ELR (cell line): ENCODE measurements at places on chromosomes 5 and 9.
A peak's percentile ranks its signal among the peaks of the same experiment; 100 is the strongest.

- no peak for DNase-seq
Measured at GRCh38 chr9:89526667-89527066, 28.8 kb upstream of the SEMA4D start.

GRCh38 chr5:103793595-103794182, 231.1 kb upstream of the NUDT12 start:
- DNase-seq, result no peak

DNA sequence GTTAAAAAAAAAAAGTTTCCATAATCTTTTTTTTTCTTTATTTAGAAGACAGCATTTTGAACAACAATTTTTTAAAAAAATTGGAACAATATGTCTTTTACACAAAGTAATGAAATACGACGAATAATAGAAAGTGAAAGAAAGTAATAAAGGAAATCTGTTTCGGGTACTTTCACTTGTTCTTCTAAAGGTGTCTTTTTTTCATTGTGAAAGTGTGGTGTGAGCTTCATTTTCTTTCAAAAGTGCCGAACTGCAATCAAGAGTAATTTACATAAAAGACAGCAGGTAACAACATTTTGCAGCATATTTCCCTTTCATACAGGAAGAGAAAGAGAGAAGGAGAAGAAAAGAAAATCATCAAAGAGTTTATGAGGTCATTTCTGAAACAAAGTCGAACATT, 159.7 kb upstream of the CDH12 start:
- no peak for DNase-seq

DNA sequence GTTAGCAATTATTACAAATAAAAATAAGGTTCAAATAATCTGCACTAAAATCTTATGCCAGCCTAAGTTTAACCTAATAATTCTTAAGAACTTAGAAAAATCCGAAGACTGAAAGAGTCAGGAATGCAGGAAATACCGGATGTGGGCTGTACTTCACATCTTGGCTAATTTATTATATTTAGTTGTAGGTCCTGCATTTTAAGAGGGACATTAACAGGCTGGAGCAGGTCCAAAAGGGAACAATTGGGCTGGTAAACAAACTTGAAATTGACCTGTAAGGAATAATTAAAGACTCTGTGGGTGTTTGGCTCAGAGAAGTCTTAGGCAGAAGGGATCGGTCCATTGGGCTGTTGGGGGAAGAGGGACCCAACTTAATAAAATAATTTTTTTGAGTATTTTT, 18.4 kb downstream of the GLRA1 start:
- DNase-seq, result no peak

- no peak for DNase-seq
Measured at GRCh38 chr5:140041099-140041491, 2.0 kb downstream of the NRG2 start.

DNA sequence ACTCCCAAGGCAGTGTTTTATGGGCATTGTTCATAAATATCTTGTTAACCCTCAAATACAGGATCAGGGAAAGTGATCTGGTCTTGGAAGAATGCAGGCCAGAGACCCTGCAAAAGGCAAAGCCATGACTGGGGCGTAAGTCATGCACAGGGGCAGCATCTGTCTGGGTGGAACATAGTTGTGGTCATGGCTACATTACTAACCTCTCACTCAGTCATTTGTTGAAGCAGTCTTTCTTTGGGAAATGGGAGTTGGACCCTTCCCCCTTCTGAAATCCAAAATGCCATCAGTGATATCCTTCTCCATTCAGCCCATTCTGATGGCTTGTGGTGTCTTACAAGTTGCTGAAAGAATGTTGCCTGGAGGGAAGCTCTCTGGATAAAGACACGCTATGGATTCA, 68.1 kb downstream of the GDNF start:
- peak; percentile 99 for DNase-seq

- no peak for DNase-seq
Measured at GRCh38 chr5:125413496-125414274, 667.2 kb upstream of the ZNF608 start.

DNA sequence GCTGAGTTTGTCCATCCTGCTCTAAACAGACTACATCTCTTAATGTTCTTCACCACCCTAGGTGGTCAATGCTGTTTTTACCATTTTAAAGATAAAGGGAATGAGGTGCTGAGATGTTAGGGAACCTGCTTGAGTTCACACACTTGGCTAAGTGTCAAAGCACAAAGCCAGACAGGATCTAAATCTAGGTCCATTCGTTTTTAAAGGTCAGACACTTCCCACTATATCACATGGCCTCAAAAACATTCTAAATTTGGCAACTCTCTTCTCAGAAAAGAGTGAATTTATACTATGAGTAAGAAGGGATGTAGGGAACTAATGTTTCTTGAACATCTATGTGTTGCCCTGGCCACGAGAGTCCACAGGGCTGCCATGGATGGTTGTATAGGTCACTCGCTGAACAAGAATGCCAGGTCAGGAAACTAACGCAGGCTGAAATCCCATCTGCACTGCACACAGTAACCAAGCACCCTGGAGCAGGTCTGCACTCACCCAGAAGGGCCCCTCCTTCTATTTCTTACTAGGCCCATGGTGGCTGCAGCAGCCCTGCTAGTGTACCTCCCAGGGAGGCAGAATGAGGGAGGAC, 213.0 kb downstream of the SPOCK1 start:
- DNase-seq, result no peak

DNA sequence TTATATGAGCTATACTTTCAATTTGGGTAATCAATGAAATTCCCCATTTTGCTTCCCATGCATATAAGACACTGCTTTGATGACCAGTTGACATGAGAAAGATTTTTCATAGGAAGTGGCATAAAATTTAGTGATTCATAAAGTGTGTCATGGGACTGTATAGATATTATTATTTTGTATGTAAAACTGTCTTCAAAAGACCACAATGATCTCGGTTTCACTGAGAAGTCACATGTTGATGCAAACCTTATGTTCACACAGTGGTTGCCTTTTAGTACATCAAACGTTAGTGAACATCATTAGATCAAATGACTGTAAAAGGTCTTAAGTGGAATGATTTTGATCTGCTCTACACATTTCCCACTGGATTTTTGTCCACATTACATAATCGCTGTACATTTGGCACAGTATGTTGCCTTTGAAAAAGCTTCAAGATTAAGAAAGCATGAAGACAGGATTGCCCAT, 349.2 kb upstream of the MEF2C start:
- DNase-seq, result no peak

DNA sequence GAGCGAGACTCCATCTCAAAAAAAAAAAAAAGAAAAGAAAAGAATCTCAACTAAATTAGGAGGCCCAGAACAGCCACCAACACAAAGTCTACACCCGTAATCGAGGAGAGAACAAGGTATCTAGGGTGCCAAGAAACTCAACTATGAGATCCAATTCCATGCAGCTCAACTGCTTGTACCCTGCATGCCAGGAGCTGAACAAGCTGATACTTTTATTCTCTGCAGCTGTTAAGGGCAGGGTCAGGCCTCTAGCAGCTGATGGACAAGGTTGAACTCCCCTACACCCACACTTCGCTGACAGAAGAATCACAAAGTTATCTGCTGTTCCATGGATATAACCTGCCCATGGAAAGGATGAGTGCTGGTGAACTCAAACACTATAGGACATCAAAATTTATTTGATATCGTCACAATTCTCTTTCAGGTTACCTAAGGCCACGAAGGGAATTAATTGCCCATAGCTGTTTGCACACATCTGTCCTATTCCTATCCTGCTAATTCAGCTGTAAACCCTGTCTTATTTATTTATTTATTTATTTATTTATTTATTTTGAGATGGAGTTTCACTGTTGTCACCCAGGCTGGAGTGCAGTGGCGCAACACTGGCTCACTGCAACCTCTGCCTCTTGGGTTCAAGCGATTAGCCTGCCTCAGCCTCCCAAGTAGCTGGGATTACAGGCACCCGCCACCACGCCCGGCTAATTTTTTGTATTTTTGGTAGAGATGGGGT, 20.7 kb downstream of the UBAP2 start:
- DNase-seq, result no peak

DNA sequence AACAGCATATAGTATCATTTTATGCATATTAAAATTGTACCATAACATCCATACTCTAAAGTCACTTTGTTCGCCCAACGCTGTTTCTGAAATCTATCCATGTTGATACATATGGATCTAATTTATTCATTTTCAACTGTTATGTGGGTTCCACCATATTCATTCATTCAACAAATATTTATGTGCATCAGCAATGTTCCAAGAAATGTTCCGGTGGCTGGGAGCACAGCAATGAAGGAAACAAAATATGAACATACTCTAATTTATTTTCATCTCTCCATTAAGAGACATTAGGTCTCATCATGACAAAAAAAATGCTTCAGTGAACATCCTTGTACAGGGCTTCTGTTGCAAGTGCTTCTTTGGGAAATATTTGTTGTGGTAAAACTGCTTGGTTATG, 75.4 kb downstream of the MARCHF3 start:
- no peak for DNase-seq

GRCh38 chr5:67189079-67189354, 7.6 kb downstream of the CD180 start:
- no peak for DNase-seq

DNA sequence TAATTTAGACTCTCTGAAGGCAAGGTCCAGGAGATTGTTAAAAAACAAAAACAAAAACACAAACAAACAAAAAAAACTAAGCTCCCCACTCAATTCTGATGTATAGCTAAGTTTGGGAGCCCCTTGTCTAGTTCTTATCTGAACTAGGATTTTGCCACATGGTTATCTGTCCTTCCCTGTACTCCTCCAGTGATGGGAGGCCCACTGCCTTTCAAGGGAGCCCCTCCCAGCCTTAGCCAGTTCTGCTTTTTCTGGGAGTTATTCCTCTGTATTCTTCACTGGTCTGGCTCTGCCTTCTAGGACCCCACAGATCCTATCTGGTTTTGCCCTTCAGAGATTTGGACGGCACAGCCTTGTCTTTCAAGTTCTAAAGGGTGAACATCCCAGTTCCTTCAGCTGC, 2.1 kb upstream of the ALDH1B1 start:
- no peak for DNase-seq

GRCh38 chr5:139758510-139759075, 37.0 kb upstream of the PSD2 start:
- no peak for DNase-seq

DNA sequence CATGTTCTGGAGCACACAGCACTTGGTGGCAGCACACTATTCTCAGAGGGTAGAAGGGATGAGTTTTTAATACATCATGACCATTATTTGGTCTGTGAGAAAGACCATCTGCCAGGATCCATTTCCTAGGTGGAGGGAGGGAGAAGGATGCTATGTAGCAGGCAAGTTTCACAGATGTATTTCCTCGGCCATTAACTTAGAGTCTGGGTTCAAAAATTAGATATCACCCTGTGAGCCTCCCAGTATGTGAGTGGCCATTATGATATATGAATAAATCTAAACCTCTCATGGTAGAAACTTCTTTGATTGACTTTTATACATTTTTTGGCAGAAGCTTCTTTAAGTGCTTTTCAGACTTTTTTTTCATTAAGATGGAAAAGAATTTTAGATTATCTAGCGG, 133.9 kb downstream of the SREK1 start:
- no peak for DNase-seq

DNA sequence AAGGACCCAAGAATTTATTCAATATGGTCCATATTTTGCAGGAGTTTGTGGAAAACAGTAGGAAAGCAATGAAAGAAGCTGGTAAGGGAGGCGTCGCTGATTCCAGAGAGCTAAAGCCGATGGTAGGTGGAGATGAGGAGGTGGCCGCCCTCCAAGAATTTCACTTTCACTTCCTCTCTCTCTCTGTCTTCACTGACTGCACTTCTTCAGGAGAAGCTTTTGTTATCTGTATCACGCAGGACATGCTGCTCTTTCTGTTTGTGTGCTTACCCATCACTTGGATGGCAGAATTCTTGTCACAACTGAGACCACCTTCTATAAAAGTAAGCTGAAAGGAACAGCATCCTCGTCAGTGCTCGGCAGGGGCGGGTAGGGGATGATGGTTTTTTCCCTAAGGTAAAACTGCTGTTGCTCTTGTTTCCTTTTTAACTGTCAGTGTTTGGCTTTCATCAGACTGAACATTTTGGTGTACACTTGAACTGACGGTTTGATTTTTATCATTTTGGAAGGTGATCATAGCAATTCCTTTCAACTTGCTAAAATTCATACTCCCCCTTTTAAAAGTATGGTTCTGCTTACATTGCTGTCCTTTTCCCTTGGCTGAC, 62.4 kb upstream of the FSD1L start:
- DNase-seq, result no peak

GRCh38 chr9:123337971-123338370, 18.0 kb upstream of the CRB2 start:
- DNase-seq, result no peak

- no peak for DNase-seq
Measured at GRCh38 chr5:154464438-154464837, 13.6 kb downstream of the HAND1 start.

DNA sequence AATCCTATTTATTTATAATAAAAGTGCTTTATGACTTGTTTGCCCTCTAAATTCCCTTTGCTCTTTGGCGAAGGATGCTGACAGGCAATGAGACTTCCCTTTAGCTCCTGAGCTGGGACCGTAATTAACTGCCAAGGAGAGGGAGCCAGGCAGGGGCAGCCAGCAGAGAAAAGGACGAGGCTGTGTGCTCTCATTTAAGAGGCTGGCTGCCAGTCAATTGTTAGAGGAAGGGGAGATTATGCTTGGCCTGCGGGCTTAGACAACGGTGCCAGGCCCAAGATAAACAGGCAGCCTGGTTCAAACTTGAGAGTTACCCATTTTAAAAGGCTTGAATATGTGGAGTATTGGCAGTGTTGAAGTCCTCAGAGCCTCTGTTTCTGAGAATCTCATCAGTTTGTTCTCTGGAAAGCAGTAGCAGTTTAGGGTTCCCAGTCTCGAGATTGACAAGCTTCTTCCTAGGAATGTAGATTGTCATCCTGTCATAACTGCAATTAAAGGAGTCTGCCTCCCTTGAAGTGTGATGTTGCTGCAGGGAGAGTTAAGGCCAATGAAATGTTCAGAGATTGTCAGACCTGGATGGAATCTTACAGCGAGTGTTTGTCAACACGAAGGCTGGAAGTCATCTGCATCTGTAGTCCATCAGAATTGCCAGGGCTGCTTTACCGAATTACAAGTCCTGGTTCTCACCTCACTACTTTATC, 113.2 kb downstream of the JAKMIP2 start:
- DNase-seq, result no peak

DNA sequence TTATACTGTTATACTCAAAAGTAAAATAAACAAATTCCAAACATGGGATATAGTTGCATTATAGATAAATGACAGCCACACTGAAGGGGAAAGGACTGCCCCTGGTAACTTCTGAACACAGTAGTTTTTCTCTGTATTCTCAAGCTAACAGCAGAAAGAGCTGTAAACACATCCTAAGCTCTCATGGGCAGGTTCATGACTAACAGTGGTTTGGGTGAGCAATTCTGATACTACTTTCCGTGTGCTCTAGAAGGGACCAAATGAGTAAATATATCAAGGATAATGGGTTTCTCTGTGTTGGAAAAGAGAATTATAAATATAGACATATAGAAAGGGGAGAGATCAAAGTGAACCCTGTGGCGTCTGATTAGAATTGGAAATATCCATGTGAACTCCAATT, 2.2 kb upstream of the LCN6 start:
- peak; percentile 59 for DNase-seq

GRCh38 chr5:10760096-10760920, 726 bp downstream of the DAP start:
- DNase-seq, result peak; percentile 73
